ENCODE measurements at places on chromosomes 12 and 14.

GRCh38 chr12:111314953-111315539, 53.8 kb downstream of the PHETA1 start:
- no peak for DNase-seq

- DNase-seq, result no peak
Measured at GRCh38 chr12:121159467-121160307, 27.0 kb downstream of the P2RX7 start.

- DNase-seq, result peak; percentile 75
Measured at GRCh38 chr12:15662303-15662980, 126.7 kb downstream of the EPS8 start.

DNA sequence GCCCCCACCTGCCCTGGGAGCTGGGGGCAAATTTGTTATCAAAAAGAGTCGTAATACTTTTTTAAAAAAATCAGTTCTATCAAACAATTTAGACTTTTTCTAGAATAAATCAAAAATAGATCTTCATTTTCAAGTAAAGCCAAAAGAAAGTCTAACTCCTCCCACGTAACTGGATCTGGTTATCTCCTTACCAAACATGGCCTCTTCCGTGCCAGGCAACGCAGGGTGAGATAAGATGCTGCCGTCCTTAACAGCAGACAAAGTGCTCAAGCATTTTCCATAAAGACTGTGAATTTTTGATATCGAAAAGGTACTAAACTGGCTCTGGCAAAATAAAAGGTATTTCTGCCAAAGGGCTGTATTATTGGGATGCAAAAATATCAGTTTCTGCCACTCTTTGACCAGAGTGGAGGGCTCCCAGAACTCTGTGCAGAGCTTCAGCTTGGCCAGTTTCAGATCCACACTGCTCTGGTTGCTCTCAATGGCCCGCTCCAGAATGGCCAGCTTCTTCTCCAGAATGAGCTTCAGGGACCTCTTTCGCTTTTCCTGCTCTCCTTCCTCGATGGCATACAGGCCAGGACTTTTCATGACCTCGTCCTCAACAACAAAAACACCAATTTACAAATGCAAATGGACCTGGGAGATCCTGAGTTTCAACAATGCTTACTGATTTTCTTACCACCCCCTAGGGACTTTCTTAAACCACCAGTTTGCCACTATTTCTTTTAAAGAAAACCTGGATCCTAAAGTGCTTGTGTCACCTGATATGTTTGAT, 29.0 kb downstream of the NRDE2 start:
- DNase-seq, result no peak

DNA sequence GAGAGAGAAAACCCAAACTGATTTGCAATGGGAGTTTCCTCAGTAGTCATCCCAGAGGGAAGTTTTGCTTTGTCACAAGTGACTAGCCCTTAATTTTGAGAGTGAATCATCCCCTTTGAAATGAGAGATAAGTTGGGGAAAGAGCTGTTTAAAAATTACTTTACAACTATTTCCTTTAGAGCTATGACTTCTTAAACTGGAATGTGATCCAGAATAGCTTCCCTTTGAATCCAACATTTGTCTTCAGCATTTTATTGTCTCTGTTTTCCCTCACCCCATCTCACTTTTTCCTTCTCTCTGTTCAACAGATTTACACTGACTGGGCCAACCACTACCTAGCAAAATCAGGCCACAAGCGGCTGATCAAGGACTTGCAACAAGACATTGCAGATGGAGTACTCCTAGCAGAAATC, 109.3 kb downstream of the NAV3 start:
- peak; percentile 34 for DNase-seq

Measured in amniotic stem cell (primary cell).